Head of caudate nucleus (tissue), 42 donors: ENCODE measurements at places on chromosomes 7 and 10.
A peak's percentile ranks its signal among the peaks of the same experiment; 100 is the strongest.

DNA sequence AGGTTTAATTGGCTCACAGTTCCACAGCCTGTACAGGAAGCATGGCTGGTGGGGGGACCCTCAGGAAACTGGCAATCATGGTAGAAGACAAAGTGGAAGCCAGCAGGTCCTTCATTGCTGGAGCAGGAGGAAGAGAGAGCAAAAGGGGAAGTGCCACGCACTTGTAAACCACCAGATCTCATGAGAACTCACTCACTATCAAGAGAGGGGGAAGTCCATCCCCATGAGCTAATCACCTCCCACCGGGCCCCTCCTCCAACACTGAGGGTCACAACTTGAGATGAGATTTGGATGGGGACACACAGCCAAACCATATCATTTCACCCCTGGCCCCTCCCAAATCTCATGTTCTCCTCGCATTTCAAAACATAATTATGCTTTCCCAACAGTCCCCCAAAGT is 171.9 kb upstream of the CACNA2D1 start:
- DNase-seq, result no peak

DNA sequence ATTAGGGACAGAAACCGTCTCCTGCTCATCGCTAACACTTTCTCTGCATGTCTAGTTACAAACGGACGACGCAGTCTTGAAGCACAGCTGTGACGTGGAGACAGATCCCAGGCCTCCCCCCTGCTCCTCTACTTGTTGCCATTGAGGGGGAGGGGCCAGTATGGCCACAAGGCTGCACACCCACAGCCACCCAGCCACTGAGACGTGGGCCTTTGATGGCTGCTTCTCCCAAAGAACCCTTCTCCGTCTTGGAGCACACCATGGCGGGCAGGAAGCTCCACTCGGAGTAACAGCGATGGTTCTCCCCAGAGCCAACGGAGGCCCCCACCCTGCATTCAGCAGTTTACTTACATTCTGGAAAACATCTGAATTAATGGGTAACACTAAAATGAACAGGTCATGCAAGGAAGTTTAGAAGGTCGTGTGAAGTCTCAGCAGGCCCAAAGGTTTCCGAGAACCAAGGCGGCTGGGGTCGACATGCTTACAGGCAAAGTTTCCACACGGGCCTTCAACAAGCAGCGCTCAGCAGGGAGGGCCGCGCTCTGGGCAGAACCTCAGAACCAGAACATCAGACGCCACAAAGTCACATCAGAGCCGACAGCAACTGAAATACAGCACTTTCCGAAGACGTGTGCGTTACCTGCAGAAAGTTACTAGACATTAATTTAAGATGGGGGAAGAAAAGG is 169.6 kb downstream of the DIP2C start:
- peak; percentile 40 for DNase-seq

DNA sequence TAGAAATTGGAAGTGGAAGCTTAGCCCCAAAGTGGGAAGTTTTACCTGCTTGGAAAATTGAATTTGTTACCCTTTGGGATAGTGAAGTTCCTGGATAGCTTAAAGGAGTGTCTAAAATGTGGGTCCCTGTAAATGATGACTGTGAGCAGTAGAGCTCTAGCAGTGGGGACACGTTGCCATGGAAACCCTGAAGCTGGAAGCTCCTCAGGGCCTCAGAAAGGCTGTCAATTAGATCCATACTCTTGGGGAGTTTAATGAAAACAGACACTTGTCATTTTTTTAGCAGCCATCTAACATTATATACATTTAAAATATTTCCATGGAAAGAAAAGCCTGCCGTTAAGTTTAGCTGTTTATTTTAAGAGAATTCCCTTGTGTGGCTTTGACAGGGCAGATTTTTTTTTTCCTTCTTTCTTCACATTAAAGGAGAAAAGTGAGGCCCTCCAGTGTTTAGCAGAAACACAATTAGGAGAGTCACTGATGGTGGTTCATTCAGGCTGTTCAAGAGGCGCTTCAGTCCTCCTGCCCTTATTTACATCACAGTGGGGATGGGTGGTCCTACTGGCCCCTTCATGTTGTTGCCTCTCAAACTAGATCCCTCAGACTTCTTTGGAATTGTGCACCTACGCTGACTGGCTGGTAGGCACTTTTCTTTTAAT is 518.4 kb downstream of the CCSER2 start:
- DNase-seq, result no peak

DNA sequence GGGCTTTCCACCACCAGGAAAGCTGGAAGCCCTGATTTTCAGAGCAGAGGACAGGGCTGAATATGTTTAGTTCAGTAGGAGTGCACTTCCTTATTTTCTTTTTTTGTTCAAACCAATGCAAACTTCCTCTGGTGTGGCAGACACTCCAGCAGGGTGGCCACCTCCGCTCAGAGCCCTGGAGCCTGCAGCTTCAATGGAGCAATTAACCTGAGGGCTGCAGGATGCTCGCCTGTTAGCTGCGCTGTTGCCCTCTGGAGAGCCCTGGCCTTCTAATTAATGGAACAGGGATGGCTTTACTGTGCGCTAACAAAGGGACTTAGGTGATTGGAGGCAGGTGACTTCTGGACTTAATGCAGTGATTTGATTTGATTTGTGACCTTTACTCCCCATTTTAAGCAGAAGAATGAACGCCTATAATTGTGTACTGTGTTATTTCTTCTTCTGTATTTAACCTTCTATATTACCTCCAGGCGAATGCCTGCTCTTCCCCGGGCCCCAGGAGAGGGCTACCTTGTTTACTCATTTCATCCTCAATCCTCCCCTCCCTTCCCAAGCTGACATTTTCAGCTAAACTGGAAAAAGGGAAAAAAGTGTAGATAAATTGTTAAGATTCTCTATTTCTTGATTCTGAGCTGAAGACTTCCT is 123.0 kb upstream of the CTBP2 start:
- no peak for DNase-seq

DNA sequence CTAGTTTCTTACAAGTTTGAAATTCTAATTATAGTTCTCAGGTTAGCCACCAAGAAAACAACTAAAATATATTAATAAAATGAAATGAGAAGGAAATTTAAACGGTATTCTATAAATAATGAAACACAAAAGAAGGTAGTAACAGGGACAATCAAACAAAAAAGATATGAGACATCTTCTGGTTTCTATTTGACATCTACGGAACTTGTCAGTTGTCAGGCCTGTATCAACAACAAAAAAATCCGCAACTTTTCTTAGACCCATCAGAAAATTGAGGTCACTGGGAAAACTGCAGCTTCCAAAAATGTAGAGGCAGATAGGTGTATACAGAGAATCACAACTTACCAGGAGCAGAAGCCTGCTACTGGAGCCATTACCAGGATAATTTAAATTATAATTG is 70.6 kb downstream of the ZPBP start:
- no peak for DNase-seq

DNA sequence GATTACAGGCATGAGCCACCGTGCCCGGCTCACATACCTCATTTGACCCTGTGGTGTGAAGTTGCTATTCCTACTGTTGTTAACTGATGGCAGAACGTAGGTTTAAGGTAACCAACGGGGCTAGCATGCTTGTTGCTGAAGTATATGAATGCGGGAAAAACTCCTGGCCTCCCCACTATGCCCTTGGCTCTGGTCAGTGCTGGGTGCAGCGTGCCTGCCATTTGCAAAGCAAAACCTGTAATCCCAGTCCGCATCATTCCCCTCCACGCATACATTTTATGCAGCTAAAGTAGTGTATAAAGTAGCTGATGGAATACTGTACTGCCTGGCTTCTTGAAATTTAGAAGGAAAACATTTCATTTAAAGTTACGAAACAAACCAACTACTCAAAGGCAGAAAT is 273.3 kb downstream of the SDK1 start:
- DNase-seq, result no peak

GRCh38 chr10:124006526-124006925 is 86.9 kb downstream of the CHST15 start:
- no peak for DNase-seq

DNA sequence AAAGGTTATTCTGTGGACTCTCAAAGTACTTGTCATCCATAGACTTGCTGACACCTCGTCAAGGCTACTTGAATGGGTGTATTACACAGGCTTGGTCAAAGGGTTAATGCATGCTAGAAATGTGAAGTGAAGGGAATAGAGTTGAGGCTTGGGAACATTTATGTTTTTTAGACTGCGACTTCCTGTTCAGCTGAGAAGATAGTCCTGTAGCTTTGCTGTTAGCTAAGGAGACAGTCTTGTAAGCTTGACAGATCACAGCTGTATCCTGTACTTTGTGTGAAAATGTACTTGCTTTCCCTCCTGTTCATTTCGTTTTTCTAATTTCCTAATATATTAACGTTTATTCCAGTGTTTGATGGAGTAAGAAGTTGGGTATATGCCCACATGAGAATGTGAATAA is 52.1 kb downstream of the ADD3 start:
- DNase-seq, result no peak

DNA sequence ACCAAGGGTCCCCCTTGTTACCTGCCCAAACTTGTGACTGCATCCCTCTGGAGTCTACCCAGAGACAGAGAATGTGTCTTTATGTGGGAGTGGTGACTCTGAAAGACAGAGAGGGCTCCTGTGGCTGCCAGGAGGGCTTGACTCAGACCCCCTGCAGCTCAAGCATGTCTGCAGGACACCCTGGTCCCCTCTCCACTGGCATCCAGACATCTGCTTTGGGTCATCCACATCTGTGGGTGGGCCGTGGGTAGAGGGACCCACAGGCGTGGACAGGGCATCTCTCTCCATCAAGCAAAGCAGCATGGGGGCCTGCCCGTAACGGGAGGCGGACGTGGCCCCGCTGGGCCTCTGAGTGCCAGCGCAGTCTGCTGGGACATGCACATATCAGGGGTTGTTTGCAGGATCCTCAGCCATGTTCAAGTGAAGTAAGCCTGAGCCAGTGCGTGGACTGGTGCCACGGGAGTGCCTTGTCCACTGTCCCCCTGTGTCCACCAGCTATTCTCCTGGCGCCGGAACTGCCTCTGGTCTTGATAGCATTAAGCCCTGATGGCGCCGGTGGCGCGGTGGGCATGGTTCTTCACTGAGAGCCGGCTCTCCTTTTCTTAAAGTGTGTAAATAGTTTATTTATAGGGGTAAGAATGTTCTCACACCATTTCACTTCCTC is 19.4 kb upstream of the SH2D4B start:
- DNase-seq, result no peak

- no peak for DNase-seq
Measured at GRCh38 chr7:113809581-113809980, 109.2 kb downstream of the PPP1R3A start.

- DNase-seq, result no peak
Measured at GRCh38 chr10:73253225-73253555, 746 bp upstream of the MRPS16 start.

- DNase-seq, result no peak
Measured at GRCh38 chr10:95346715-95347401, 56.1 kb upstream of the PDLIM1 start.
